ENCODE measurements at places on chromosomes 3 and 15.

DNA sequence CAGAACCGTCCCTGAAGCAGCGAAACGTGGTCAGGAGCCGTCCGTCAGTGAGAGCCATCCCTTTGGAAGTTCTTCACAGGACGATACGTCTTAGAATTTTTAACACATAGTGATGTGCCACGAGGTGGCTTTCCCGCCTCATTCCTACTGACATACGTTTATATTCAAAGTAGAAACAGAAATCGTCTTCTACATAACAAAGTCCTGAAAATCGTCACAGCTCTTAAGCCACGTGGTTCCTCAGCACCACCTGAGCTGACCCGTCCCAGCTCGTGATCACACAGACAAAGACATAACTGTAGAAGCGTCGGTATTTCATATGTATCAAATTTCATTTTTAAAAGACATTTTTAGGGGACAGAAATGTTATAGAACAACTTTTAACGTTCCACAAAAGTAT is 73.5 kb downstream of the TFRC start:
- DNase-seq: no peak

DNA sequence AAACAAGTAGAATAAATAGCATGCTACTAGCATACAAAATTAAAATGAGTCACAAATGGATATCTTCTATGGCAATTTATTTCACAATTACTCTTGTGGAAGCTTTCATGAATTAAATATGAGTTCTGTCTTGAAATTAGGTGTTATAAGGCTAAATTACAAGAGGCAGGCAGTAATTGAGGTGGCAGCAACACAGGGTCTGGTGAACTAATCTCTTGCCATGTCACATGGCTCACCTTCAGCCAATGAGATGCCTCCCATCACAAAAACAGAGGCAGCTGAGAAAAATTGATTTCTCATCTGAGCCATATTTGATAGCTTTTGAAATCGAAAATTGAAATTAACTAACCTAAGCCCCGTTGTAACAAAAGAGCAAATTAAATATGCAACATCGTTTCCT is 268.8 kb downstream of the NR2F2 start:
- no peak for DNase-seq

DNA sequence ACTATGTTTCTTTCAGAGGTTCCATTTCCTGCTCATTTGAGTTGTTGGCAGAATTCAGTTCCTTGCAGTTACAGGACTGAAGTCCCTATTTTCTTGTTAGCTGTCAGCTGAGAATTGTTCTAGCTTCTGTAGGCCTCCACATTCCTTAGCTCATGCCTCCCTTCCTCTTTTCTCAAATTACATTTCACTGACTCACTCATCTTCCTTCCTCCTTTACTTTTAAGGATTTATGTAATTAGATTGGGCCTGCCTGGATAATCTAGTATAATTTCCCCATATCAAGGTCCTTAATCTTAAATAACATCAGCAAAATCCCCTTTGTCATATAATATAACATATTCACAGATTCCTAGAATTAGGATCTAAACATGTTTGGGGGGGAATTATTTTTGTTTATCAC is 40.6 kb upstream of the RBMS3 start:
- DNase-seq: no peak

DNA sequence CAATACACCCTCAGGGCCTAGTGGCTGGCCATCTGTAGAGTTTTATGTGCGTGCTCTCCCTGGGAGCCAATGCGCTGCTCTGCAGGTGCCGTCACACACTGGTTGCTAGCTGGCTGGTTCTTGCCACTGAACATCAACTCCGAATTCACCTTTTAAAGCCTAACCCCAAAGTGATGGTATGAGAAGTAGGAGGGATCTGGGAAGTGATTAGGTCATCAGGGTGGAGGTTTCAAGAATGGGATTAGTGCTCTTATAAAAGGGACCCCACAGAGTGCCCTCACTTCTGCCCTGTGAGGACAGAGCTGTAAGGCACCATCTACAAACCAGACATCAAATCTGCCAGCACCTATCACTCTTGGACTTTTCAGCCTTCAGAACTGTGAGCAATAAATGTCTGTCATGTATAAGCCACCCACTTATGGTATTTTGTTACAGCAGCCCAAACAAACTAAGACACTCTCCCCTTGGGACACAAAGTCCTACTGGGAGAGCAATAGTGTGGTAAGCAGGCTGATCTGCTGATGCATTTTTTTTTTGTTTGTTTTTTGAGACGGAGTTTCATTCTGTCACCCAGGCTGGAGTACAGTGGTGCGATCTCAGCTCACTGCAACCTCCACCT is 20.3 kb downstream of the RGMA start:
- no peak for DNase-seq

DNA sequence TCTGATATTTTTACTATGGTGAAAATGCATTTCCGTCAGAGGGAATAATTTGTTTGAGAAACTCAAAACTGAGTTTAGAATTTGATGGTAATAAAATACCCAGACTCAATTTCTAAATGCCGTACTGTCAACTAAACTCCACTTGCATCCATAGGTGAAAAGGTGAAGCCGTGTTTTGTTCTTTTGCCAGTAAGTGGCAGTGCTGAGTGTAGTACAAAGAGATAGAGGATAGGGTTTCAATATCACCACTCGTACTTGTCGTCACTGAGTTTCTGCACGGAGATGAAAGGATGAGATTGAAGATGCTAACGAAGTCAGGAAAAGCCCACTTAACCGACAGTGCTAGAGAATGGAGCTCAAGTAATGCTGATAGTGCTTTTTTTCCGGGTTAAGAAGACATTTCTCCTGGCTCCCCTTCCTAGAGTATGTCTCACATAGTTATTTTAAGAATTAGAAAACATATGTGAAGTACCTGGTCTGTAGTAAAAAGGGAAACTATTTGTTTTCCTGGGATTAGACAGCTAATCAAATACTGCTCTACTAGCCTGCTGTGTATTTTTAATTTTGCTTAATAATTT is 345.1 kb downstream of the IL5RA start:
- DNase-seq: no peak

DNA sequence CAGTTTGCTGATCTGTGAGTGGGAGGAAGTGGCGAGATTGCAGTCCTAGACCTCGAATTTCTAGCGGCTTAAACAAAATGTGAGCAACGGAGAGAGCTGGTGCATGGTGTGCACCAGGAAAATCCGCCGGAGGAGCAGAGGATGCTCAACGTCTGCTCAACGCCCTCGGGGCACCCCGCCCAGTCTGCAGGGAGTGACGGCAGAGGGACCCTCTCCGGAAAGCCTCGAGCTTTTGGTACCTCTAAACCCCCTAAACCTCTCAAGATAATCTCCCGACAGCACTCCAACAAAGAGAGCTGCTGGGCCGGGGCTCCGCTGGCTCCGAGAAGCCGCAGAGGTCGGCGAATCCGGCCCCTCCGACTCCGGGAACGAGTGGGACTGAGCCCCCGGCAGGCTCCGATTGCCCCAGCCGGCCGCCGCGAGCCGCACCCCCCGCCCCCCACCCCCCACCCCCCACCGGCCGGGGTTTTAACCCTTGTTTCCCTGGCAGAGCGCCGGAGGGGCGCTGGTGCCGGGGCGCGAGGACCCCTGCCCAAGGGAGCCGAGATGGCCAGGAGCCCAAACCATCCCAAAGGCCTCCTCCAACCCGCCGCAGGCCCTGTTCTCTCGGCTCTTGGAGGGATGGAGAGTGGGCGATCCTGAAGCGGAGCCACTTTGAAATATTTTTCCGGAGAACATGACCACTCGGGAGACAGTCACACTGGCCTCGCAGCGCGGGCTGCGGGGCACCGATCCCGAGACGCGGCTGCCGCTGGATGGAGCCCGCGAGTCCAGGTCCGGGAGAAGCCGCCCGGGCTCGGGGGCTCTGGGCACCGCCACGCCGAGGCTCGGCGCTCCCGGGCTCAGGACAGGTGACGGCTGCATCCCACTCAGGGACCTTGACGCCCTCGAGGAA is 1.5 kb downstream of the MEGF11 start:
- DNase-seq: peak; percentile 22

DNA sequence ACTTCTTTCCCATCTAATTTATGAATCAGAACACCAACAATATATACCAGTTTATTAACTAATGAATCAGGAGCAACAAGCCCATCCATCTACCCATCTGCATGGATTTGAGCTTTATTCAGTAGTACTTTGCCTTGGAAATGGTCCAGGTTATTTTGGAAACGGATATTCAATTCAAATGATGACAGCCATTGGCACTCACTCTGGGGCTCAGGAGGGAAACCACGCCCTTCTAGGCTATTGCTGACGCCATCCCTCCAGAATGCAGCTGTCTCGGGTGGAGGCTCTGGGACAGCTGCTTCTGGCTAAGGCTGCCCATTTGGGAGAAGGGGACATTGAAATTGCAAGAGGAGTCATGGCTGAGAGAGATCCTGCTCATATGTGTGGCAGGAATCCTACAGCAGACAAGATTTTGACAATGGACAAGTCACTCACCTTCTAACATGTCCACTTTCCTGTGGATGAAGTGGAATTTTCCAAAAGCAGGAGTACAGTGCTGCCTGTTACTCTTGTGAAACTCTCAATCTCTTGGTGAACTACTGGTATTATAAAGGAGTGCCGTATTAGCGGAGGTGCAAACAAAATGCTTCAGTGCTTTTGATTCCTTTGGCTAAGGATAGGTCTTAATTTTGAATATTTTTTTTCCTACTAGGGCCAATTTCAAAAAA is 29.3 kb upstream of the TRAK1 start:
- DNase-seq: no peak

All from activated CD8-positive, alpha-beta memory T cell treated with anti-CD3 and anti-CD28 coated beads for 48 hours (primary cell).